ENCODE measurements at places on chromosomes 3 and 15.

DNA sequence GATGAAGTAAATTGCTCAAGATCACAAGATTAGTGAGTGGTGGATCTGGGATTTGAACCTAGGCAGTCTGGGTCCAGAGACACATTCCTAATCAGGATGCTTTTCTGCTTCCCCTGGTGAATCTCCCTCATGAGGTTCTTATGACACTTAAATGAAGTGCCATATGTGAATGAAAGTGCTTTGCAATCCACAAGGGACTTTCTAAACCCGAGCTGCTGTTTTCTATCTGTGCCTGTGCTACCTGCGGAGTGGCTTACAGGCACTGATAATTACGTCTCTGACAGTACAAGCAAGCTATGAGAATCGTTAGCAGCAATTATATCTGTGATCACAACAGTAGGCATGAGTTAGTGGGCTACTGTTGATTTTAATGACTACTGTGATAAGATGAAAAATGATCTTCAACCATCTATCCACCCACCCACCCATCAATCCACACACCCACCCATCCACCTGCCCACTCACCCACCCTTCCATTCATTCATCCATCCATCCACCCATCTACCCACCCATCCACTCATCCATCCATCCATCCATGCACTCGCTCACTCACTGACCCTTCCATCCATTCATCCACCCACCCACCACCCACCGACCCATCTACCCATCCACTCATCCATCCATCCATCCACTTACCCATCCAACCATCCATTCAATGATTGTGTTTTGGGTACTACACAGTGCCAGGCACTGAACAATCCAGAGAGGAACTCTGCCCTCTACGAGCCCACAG is 51.8 kb downstream of the ATP2B2 start:
- DNase-seq: no peak

DNA sequence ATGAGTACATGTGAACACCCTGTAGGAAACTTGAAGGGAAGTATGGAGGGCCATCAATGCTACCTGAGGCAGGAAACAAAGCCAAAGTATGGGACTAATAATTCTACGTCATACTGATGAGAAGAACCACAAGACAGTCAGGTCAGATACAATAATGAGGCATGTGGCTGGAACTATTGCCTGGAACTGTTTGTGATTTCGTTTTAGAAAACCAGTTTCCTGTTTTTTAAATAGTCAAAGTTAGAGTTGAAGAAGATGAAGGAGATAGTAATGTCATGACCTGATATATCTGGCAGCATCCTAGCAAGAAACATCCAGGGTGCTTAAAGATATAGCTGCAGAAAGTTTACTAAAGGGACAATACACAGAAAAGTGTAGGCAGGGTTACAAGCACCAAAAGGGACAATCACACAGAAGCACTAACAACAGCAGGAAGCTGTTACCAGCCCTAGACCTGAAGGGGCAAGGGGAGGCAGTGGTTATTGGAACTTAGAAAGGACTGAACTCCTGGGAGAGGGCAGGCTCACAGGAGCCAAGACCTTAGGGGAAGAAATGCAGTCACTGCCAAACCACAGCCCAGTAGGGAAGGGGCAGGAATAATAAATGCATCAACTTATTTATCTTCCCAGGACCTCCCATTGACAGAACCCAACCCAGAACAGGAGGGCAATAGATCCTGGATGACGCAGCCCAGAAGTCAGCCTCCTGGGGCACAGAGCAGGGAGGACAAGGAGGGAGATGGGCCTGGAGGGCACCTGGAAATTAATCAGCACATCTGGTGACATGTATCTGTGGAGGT is 302.1 kb upstream of the STT3B start:
- DNase-seq: no peak

- DNase-seq: no peak
These were observed 579 bp upstream of the UBE3A start for GRCh38 chr15:25439369-25439836.

GRCh38 chr3:135050536-135050935 is 255.5 kb downstream of the EPHB1 start:
- DNase-seq: no peak

GRCh38 chr15:68621535-68621934 is 42.7 kb downstream of the CORO2B start:
- no peak for DNase-seq
